NCI-H1930 (cell line): ENCODE measurements at places on chromosomes 13 and 19.

DNA sequence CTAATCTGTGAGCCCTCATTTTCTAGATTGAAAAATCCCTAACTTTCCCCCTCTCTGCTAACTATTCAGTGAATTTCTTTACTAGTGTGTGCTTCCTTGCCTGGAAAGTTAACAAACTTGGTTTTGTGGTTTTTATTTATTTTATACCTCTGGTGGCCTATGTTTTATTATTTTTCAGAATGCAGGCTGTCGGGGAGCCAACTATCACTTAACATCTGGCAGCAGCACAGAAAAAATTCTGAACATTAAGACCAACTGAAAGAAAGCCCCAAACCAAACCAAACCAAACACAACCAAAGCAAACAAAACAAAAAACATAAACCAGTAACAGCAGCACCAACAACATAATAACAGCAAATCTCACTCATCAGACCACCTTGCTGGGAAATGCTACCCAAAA, 109.0 kb upstream of the KL start:
- DNase-seq: no peak

GRCh38 chr13:101700598-101700997, 248.1 kb downstream of the ITGBL1 start:
- no peak for DNase-seq

DNA sequence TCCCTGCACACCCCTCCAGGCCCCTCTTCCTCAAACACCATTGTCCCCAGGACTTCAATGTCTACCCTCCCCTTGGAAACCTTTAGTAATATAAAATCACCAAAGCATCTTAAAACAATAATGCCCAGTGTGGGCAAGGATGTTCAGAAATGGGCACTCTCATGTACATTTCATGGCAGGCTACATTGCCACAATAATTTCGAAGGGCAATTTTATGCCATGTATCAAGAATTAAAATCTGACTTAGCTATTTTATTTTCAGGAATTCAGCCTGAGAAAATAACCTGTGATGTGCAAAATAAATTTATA, 35.8 kb upstream of the IGSF23 start:
- DNase-seq: no peak

GRCh38 chr19:10848230-10848856, at the start of gene C19orf38:
TSS of gene C19orf38 (plus strand) at chr19:10848415. CDS start at chr19:10848509, 94 bp downstream.
- DNase-seq: no peak

- DNase-seq: no peak
Measured at GRCh38 chr19:1673645-1674292, 21.4 kb upstream of the TCF3 start.
